Urinary bladder (tissue), 4 donors: ENCODE measurements at places on chromosomes 4 and X. TPM values are rescaled to one million over a fixed set of nuclear protein-coding genes. Genes with fewer than 3 reads are reported as not detected.
A peak's percentile ranks its signal among the peaks of the same experiment; 100 is the strongest.

DNA sequence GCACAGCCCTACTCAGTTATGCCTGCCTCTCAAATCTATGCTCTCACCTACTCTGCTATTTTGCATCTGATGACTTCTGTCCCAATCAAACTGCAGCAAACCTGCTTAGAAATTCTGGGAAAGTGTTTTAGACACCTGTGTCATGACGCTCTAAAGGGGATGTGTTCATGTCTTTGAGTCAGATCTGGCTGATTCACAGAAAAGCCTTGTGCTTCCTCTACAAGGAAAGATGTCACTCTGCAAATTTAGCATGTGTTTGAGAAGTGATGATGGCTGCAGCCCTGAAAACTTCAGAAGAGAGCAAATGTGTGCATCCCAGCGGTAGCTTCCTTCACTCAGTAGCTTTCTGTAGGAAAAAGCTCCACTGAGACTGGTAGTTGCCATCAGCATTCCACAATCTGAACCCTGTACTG lies 235.4 kb downstream of the MGST2 start:
- DNase-seq = no peak

DNA sequence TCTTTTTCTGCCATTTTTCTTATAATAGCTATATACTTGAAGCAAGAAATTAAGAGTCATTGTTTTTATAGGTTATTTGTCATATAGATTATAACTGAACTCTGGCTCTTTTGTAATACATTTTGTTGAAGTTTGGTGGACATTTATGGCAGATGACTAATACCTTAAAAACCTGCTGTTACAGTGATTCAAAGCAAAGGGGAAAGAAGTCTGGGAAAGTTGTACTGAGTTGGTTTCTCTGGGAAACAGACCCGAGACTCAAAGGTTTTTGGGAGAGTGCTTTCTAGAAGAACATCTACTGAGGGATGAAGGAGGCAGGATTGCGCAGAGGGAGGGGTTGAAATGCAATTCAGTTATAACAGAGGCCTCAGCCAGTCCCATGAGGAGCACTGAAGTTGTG lies 35.9 kb downstream of the NAP1L5 start:
- no peak for DNase-seq

DNA sequence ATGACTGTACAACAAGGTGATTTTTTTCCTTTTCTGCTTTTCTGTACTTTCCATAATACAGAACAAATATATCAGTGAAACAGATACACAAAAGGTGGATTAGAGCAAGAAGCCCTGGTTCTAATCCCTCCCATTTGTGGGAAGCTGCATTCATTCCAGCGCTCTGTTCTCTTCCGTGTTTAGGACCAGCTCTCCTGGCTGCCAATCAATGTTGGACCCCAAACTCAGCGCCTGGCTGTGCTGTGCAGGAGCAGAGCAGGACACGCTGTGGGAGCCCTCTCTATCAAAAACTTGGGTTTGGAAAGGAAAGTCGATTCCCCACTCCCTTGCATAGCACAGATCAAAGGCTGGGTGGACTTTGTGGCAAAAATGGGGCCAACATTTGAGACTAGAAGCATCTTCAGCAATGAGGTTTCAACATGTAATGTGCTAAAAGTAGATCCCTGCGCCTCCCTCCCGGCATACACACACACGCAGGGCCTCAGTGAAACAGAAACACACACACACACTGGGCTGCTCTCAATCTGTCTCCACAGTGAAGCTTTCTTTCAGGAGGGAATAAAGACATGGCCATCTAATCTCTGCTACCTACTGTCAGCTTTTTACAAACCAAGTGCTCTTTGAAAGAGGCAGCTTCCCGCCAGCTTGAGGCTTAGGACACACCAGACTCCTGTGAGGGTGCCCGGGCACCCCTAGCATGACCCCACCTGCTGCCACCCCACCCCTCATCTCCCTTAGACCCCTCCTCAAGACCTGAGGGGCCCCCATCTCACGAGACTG lies 12.2 kb downstream of the WDR1 start:
- DNase-seq = no peak

- DNase-seq = no peak
Observed at GRCh38 chrX:69506617-69507499, 2.7 kb downstream of the NALF2 start.

- DNase-seq = no peak
Observed at GRCh38 chr4:168488869-168489274, 8.0 kb upstream of the PALLD start.

GRCh38 chr4:86055898-86056297 lies 304.0 kb downstream of the MAPK10 start:
- DNase-seq = no peak

GRCh38 chr4:127641524-127641923 lies 8.8 kb downstream of the INTU start:
- no peak for DNase-seq

GRCh38 chr4:169079942-169080827 lies 70.1 kb upstream of the CBR4 start:
- DNase-seq = peak; percentile 74

DNA sequence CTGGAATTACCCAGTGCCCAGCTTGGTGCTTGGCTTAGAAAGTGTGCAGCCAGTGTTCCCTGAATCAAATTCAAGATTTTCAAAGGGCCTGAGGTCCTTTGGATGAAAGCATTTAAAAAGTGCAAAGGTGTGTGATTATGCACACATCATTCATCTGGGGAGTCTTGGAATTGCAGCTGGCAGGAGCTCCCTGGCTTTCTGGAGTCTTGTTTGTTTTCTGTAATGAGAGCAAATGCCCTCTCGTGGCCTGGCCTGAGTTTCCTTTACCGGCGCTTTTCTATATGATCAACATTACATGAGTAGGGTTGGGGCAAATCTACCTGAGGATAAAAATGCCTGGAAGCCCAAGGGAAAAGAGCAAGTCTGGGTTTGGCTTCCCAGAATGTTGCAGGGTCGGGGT lies 24.6 kb upstream of the SORCS2 start:
- DNase-seq = no peak

- no peak for DNase-seq
Observed at GRCh38 chr4:86449746-86450588, 90.1 kb upstream of the MAPK10 start.

- DNase-seq = no peak
Observed at GRCh38 chr4:14257903-14258302, 630.4 kb upstream of the BOD1L1 start.

The UCP1 gene
- not detected for total RNA-seq

The HELT gene
- not detected for total RNA-seq

The AFP gene
- not detected for total RNA-seq

The STAP1 gene
- total RNA-seq = 0.63 TPM

The TASL gene
- total RNA-seq = 2.6 TPM

The PHEX gene
- 0.53 TPM for total RNA-seq
